ENCODE measurements at places on chromosomes 3 and 15.

- no peak for DNase-seq
Observed at GRCh38 chr15:81018197-81018596, 17.5 kb downstream of the TLNRD1 start.

DNA sequence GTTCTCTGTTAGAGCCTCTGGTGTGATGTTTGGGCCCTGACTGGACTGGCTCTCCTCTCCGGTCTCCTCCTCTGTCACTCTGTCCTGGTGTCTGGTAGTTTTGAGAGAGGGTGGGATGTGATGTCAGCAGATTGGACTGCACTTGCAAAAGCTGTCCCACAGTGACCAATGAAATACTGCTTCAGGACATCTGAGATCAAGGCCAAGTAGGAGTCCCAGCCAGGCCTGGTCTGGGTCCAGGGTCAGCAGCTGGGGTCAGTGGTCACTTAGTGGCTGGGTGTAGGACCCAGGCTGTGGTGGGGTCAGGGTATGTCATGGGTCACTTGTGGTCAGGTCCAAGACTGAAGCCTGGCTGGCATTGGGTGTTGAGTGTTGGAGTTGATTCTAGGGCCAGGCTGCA, 20.9 kb downstream of the ALDH1L1 start:
- no peak for DNase-seq

- DNase-seq: no peak
Observed at GRCh38 chr15:37016231-37016630, 84.1 kb downstream of the MEIS2 start.

DNA sequence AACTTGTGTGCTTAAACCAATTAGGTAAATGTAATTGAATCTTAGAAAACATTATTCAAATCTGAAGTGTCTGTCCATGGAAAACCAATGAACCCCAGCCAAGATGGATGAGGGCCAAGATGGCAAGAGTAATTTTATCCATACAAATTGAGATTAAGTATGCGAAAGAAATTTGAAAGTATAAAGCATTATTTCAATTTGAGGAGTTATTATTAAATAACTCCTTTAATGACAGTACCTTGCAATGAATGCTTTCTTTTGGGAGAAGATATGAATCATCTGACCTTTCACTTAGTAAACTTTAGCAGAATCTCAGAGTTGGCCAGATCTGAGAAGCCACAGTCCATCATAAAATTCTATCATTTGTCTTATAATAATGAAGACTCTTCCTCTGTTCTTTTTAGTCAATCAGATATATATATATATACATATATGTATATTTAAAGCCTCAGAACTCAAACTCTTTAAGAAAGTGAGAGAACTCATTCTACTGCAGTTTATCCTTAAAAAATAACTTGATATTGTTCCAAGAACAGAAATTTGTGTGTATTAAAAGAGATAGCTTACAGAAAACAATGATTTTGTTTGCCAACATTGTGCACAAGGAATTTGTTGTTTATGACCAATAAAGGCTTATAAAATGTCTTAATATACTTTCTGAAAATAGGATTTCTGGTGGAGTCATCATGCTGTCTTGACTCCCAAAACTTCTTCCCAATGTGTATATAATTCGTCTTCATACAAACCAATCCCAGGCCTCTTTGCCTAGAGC, 434.8 kb upstream of the THBS1 start:
- no peak for DNase-seq

DNA sequence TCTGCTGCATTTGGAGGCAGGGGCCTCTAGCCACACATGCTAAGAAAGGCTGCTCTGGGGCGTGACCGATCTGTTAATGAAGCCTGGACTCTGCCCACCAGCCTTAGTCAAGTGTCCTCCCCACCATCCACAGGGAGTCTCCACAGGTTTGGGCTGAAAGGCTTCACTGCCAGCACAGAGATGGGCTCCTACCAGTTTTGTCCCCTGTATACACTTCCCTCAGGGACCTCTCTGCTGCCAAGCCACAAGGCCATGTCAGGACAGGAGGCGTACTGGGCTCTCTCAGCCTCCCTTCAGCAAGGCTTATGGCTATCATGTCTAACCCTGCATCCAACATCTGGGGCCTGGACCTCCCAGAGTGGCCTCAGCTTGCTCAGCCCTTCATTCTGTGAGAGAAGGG, 23.5 kb downstream of the KIF9 start:
- DNase-seq: no peak

DNA sequence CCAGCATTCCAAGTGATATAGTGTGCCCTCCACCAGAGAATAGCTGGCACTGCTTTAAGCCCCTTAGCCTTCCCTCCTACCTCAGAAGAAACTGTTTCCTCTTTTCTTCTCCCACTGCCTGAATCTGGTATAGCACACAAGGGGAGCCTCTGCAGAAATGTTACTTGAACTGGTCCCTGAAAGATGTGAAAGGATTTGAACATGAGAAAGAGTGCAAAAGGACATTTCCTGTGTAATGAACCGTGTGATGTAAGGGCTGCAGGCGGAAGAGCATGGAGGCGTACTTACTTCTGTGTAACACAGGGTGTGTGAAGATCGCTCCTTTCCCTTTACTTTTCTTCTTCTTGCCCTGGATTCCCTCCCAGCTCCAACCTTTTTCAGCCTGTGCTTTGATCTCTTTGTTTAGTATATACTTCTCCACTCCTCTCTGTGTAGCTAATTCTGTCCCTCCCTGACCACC, 8.4 kb downstream of the TMOD3 start:
- DNase-seq: no peak

- DNase-seq: no peak
Observed at GRCh38 chr3:154345422-154346122, 21.3 kb upstream of the DHX36 start.

GRCh38 chr3:9402410-9403228, 5.2 kb downstream of the SETD5 start:
- DNase-seq: no peak

GRCh38 chr3:66620296-66620695, 119.5 kb upstream of the LRIG1 start:
- DNase-seq: no peak

DNA sequence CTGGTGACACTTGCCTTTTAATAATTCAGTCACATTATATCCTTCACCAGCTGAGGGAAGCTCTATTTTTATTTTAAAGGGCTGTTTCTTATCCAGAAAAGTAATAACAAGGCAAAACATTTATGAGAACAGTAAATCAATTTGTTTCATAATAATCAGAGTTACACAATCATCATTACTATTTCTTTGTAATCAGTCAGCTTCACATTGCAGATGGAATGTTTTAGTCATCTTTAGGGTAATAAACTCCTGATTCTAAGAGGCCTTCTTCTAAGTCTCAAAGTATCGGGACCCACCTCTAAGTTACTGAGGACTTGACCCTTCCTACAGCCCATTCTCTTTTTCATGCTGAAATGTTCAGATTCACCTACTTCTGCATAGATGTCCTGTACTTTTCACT, 298.3 kb upstream of the TGFBR2 start:
- DNase-seq: no peak

DNA sequence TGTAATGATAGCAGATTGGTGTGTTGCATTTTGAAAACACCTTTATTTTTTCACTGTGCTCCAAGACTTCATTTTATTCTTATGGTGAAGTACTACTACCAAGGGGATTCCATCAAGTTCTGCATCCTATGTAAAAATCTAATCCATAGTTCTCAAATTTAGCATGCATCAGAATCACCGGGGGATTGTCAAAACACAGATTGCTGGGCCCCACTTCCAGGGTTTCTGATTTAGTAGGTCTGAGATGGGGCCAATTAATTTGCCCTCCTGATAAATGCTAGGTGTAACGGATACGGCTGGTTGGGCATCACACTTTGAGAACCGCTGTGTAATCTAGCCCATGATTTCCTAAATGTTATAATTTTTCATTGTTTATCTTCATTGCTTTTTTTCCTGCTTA, 692 bp downstream of the ZWILCH start:
- DNase-seq: no peak

GRCh38 chr3:186093271-186093900, 15.5 kb downstream of the ETV5 start:
- DNase-seq: no peak

DNA sequence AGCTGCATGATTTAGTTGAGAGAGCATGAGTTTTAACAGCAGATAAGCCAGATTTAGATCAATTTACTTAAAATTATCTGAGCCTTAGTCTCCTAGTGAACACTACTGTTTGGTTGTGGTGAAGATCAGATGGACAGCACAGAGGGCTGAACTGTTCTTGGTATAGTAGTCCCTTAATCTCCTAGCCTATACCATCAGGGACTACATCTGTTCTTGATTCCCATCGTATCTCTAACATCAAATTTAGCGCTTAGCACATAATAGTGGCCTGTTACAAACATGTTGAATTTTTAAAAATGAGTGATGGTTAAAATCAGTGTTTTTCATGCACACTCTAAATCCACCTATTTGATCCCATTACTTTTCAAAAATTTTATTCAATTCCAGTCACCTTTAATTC, 507.7 kb downstream of the GRM7 start:
- no peak for DNase-seq

GRCh38 chr3:108564564-108564963, 24.7 kb downstream of the CIP2A start:
- no peak for DNase-seq

- DNase-seq: no peak
Observed at GRCh38 chr3:52805270-52806039, 10.9 kb downstream of the ITIH3 start.

DNA sequence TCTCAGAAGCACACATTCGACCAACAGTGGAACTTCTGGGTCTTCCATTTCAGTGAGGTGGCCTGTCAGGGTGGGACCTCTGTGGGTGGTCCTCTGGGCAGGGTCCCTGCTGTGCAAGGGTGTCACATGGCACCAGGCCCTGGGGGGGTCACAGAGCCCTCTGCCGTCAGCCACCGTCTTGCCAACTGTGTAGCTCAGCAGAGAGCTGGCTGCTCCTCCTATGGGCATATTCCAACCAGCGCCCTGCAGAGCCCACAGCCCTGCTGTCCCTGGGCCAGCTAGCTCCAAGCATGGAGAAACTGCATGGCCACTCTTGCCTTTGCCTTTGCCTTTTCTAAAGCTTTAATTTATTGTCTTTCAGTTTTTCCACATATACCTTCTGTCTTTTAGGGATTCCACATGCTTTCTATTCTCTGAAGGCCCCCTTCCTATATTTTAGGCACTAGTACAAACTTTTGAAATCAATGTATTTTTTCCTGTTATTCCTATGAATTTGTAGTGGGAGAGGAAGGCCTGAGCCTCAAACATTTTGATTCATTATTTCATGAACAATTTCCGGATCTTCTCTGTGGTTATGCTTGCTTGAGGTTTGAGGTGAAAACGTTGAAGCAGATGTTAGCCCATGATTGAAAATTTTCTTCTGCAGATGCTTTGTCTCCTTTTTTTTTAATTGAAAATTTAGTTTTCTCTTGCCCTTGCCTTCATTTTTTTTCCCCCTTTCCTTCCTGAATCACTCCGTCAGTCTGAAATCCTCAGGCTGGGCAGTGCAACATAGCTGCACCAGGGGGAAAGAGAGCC, 11.7 kb downstream of the IQCF1 start:
- no peak for DNase-seq

DNA sequence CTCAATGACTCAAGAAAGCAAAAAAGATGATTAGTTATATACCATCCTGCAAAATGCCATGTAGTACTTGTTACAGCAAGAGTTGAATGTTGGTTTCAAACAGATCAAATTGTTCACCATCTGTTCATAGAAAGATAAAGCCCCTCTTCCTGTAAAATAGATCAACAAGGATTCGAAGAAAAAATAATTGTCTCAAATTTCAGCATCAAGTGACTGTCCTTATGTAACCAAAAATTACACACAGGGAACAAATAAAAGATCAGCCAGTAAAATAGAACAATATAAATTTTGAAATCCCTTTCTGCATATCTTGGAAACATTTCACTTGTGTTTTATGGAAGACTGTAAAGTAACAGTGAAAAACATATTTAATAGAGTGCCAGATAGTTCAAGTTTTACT, 165.1 kb upstream of the STAC start:
- DNase-seq: no peak

DNA sequence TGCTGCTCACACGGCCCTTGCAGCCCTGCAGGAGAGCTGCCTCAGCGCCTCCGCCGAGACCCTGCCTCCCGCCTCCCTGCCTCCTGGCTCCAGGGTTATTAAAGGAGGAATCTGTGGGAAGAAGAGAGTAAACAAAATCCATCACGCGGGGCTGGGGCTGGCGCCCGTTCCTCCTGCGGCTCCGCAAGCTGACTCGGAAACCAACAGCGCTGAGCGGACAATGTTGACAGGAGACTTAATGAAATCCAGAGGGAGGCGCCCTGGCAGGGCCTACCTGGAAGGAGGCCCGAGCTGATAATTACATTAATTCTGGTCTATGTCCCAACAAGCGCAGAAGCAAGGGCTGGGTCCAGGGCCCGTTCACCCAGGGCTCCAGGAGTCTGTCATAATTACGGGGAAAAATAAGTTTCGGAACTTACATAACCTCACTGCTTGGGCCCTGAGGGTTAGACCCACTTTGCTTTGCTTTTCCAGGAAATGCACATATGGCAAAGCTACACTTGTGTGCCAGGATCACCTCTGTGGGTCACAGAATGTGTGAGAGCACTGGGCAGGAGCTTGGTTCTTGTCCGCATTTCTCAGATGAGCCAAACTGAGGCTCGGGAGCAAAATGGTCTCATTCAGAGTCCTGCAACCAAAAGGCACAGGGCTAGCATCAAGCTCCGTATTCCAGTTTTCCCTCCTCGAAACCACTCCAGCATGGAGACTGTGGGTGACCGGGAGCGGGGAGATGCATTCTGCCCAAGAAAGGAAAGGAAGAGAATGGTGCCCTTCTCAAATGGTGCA, 43.8 kb upstream of the SLC6A6 start:
- no peak for DNase-seq

DNA sequence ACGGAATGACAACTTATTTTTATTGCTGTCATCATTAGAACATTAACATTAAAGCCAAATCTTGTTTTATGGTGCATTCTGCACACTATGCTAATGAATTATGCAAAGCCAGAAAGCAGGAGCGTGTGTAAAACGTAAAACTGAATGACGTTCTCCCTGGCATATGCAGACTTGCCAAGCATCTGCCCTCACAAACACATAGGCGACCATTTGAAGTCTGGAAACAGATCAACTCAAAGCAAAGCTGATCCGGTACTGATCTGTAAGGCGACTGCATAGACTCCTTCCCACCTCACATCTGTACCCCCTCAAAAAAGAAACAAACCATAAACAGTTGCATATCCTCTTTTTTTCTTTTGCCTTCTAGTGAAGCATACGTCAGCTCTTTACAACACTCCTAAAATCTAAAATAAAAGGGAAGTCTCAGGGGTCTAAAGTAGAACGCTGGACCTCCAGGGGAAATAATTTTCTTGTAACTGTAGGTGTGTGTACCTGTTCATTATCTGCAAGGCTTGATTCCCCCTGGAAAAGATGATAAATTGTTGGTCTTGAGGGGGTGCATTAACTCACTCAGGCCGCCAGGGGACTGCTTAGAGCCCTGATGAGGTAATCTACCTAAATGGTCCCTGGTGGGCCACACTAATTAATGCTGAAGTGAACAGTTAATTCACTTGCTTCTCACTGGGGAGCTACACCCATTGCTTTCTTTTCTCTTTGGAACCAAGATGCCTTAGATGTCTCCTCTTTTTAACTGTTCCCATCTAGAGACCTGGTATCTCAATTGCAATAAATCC, 231.4 kb downstream of the CDIN1 start:
- DNase-seq: no peak

GRCh38 chr3:140341203-140341602, 336.7 kb upstream of the TRIM42 start:
- no peak for DNase-seq

- no peak for DNase-seq
Observed at GRCh38 chr15:74768771-74769342, 13.0 kb upstream of the CSK start.

Measured in cortex of kidney (tissue), 1 donor.